SK-N-SH treated with all-trans-retinoic acid at 6 μM for 48 hours (cell line): ENCODE measurements at places on chromosomes 1 and 21.
A peak's percentile ranks its signal among the peaks of the same experiment; 100 is the strongest.

GRCh38 chr1:88175631-88176226 is 508.3 kb upstream of the PKN2 start:
- ATAC-seq: peak; percentile 70

GRCh38 chr1:41875487-41875886 is 43.2 kb downstream of the HIVEP3 start:
- no peak; the same call in 2 of the 3 replicates for ATAC-seq

DNA sequence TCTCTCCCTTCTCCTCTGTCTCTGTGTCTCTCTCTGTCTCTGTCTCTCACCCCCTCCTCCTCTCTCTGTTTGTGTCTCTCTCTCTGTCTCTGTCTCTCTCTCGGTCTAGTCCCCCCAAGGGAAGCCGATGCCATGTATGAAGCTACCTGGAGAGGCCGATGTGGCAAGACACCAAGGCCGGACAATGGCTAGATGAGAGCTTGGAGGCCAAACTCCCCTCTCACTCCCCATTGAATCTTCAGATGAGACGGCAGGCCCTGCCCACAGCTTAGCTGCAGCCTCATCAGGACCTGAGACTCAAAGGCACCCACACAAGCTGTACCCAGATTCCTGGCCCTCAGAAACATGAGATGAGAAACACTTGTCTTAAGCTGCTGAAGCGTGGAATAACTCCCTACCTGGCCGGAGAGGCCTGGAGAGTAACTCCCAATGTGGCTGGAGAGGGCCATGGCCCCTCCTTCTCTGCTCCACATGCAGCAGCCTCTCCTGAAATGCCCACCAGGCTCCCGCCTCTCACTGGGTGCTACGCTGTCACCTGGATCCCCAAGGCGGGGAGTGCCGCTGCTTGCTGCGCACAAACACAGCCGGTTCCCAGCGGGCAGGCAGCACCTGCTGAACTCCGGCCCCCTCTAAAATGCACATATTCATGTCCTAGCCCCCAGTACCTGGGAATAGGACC is 7.8 kb upstream of the ACTRT2 start:
- no peak for ATAC-seq

GRCh38 chr1:110183642-110184167 is 26.4 kb upstream of the KCNC4 start:
- ATAC-seq: no peak

GRCh38 chr1:31033598-31033997 is 31.9 kb downstream of the PUM1 start:
- no peak for ATAC-seq

- no peak; the same call in 2 of the 3 replicates for ATAC-seq
These were observed 83.6 kb downstream of the CLIC4 start for GRCh38 chr1:24828887-24829192.

GRCh38 chr1:86552376-86552775 is 5.5 kb downstream of the CLCA4 start:
- no peak for ATAC-seq

GRCh38 chr1:108070662-108071061 is 105.7 kb upstream of the VAV3 start:
- no peak for ATAC-seq

DNA sequence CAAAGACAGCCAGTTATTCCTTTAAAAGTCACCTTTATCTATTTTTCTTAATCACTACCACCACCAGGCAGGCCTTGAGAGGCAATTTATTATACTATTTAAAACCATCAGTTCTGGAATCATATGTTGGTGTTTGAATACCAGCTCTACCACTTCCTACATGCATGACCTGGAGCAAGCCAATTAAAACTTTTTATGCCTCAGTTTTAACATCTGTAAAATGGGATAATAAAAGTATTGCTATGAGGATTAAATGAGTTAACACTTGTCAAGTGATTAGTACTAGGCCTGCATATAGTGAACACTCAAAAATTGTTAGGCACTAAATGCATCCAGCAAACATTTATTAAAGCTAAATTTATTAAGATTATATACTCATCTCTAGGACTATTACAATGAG is 49.2 kb upstream of the ADORA3 start:
- no peak for ATAC-seq

DNA sequence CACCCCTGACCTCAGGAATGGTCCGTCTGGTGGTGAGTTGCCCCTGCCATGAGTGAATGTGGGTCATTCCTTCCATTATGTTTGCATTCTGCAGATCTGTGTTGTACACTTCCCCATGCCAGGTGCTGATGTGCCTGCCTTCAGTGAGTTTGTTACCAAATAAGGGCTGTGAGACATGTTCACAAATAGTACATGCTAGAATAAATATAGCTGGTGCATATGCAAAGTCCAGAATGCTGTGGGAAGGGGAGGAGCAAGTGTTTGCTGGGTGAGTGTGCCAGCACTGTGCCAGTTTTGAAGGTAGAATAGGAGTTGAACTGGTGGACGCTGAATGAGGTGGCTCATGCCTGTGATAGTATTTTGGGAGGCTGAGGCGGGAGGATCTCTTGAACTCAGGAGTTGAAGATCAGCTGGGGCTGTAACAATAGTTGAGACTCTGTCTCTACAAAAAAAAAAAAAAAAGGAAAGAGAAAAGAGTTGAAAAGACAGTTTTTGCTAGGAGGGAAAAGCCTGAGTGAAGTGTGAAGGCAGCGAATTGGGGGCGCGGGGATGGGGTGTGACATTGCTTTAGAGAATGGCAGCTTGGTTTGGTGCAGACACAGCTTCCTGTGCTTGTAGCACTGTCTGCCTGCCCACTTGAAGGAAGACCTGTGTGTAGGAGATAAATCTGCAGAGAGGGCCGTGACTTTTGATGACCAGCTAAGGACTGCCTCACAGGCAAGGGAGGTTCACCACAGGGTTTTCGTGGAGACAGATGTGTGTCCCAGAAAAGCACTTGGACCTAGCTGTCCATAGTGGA is 61.1 kb downstream of the LGR6 start:
- ATAC-seq: no peak

- ATAC-seq: no peak
These were observed 235.5 kb upstream of the RRP15 start for GRCh38 chr1:218049641-218050040.

GRCh38 chr21:36841866-36842265 is 124.6 kb downstream of the HLCS start:
- no peak for ATAC-seq

- peak; percentile 33; the same call in 1 of the 3 replicates for ATAC-seq
These were observed 25.7 kb upstream of the KCNK1 start for GRCh38 chr1:233587958-233588799.

- no peak for ATAC-seq
These were observed 1650.0 kb downstream of the AMY1C start for GRCh38 chr1:105399716-105400115.

- no peak for ATAC-seq
These were observed 14.3 kb downstream of the GLRX2 start for GRCh38 chr1:193090865-193091264.

GRCh38 chr21:17467829-17468228 is 45.0 kb upstream of the CXADR start:
- no peak for ATAC-seq

- peak; percentile 90 for ATAC-seq
These were observed 73.2 kb upstream of the CNIH3 start for GRCh38 chr1:224542783-224543440.

GRCh38 chr1:200415789-200416593 is 6.2 kb upstream of the ZNF281 start:
- ATAC-seq: peak; percentile 96

DNA sequence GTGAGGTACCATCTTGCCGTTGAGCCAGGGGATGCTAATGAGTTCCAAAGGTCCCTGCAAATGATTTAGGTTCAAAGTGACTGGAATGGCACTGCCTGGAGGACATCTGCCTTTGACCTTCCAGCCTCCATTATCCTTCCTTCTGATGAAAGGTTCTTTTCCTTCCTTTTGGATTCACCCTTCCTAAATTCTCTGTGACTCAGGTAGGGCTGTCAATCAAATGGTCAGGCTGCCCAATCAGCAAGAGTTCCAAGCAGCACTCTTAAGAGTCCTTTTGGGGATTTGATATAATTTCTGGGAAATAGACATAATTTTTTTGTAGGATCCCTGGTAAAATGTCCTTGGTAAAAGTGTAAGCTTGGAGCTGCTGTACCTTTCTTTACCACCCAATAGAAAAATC is 58.8 kb upstream of the LMO4 start:
- ATAC-seq: no peak

DNA sequence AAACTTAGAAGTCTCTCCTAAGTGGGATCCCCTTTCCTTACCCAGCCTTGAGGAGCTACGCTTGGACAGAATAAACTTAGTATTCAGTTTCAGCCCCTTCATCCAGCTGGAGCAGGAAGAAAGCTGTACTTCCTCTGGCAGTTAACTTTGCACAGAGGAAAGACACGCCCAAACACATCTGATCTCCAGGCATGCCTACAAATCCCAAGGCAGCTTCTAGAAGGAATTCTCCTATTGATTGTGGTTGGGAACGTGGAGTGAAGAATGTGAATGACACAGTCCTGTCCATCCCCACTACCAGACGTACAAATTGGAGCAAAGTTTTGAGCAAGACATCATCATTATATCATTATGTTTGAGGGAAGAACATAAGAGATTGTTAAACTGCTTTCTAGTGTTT is 6.6 kb upstream of the AK4 start:
- peak; percentile 19; the same call in 2 of the 3 replicates for ATAC-seq

GRCh38 chr1:39379187-39379586 is 112.2 kb upstream of the BMP8A start:
- ATAC-seq: no peak

- ATAC-seq: no peak
These were observed 56.1 kb downstream of the KCNN3 start for GRCh38 chr1:154813846-154814505.

- no peak for ATAC-seq
These were observed 7.4 kb downstream of the STX6 start for GRCh38 chr1:181015251-181015615.

GRCh38 chr21:41888749-41889376 is 9.7 kb upstream of the PRDM15 start:
- no peak for ATAC-seq

DNA sequence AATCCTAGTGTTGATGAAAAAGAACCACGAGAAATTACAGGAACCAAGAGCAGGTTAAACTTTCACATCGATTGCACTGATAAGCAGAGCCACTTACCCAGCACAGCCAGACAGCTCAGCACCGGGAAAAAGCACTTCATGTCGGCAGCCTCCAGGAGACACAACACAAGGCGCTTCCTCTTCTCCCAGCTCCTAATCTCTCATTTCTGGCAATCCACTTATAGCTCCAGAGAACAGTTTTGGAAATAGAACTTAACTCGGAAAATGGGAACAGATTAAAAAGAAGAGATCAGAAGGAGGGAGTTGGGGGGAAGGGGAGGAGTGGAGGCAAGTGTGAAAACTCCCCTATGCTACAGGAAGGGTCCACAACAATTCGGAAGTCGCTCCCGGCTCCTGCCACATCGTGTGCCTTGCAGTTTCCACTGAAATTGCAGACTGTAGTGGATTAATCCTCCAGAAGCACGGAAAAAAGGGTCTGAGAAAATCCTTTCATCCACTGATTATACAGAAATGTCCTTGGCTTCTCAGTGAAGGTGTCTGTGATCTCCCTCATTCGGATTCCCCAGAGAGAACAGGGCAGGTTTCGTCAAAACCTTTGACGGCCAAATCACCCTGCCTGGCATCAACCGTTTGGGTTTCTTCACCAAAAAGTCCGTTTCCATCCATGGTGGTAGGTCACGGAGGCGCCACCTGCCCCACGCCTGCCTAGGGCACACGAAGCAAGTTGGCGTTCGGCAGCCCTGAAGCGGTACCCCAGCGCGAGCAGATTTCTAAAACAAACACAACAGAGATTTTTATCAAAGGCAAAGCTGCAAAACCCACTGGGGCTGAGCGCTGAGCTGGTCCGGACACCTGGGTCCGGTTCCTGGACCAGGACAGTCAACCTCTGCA is 1.1 kb downstream of the IGSF3 start:
- ATAC-seq: no peak

GRCh38 chr1:113641396-113641795 is 117.9 kb downstream of the PHTF1 start:
- ATAC-seq: no peak

DNA sequence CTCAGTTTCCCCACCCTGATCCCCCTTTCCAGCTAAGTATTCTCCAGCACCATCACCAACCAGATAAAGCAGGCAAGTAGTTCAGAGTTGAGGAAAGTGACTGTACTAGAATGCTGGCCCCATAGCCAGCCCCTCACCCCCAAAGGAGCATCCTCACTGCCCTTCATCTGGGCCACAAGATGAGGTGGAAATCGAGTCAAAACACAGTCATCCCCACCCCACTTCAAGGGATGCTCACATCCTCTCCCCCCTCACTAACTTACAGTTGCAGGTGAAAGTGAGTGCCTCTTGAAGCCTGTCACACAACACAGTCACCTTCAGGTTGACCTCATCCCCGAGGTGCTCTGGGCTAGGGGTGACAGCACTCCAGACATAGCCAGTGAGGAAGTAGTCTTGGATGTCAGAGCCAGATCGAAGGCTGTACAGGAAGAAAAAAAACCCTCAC is 30.4 kb downstream of the PIK3C2B start:
- ATAC-seq: no peak

DNA sequence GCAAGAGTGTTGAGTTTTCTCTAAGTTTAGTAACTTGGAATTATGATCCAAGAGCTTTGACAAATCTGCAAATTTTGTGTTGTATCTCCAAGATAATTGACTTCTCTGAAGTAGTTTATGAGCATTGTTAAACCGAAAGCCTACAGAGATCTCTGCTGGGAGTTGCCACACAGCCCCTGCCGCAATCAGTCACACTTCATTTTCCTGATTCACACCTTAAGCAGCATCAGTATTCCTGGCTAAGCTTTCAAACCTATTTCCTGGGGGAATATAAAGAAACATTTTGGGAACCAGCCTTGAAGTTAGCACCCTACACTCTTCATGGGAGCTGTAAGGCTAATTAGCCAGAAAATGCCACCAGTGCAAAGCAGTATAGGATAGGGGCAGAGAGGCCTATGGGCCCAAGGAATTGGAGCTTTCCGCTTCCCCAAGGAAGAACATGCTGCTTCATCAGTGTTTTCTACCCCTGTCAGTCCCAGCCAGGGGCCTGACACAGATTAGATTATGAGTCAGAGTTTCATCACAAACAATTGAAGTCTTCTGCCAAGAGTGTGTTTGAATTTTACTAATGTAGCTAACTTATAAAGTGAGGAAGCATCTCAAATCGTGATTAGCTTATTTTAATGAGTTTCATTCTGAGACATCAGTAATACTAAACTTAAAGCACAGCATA is 23.2 kb upstream of the CACYBP start:
- ATAC-seq: peak; percentile 83

- peak; percentile 73 for ATAC-seq
These were observed 75.9 kb upstream of the VCAM1 start for GRCh38 chr1:100643471-100644196.

- ATAC-seq: no peak
These were observed 134.9 kb upstream of the GRIK3 start for GRCh38 chr1:37169241-37169640.
